ENCODE measurements at places on chromosomes 3 and 15. TPM values are rescaled to one million over a fixed set of nuclear protein-coding genes. Genes with fewer than 3 reads are reported as not detected.

DNA sequence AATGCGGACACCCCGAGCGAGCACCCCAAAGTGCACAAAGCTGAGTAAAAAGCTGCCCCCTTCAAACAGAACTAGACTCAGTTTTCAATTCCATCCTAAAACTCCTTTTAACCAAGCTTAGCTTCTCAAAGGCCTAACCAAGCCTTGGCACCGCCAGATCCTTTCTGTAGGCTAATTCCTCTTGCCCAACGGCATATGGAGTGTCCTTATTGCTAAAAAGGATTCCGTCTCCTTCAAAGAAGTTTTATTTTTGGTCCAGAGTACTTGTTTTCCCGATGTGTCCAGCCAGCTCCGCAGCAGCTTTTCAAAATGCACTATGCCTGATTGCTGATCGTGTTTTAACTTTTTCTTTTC lies 5.3 kb downstream of the BHLHE40 start:
- DNase-seq = no peak

GRCh38 chr3:98784666-98785600 lies 21.8 kb downstream of the ST3GAL6 start:
- DNase-seq = no peak

DNA sequence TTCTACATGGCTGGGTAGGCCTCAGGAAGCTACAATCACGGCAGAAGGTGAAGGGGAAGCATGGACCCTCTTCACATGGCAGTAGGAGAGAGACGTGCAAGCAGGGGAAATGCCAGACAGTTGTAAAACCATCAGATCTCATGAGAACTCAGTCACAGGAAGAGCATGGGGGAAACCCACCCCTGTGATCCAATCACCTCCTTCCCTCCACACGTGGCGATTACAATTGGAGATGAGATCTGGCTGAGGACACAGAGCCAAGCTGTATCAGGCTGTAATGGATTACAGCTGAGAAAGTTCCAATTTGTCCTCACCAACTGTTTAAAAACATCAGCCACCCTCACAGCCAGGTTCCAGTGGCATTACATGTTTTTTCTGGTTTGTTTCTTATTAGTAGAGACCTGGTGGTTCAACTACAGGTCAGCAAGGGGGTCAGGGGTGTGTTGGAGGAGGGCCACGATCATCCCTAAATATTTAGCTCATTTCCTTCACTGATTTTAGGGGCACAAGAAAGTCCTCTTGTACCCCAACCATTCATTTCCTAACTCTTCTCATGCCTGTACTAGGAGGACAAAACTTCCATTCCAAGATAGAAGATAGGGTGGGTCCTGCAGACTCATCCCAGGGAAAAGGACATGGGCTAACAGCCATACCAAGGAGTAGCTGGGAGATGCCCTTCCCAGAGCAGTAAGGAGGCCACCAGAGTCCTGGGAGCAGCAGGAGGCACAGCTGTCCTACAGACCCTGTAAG lies 54.4 kb downstream of the ANXA2 start:
- DNase-seq = no peak

- DNase-seq = no peak
Measured at GRCh38 chr3:155495387-155495786, 201.9 kb upstream of the STRIT1 start.

GRCh38 chr3:178567611-178568010 lies 31.4 kb downstream of the KCNMB2 start:
- no peak for DNase-seq

DNA sequence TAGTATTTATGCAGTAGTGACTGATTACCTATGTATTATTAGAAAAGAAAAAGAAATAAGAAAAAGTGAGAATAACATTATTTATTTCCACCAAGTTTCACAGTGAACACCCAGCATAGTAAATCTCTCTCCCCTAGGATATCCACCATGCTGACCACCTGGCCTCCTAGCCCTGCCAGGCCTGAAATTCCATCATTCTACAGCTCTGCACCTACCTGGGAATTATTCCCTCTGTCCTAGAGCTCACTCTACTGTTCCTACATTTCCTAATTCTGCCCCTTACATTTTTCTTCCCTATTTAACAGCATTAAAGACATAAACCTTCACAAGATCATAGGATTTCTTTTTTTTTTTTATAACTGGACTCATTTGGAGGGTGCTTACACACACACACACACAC lies 525.3 kb upstream of the PPP2R3A start:
- DNase-seq = no peak

DNA sequence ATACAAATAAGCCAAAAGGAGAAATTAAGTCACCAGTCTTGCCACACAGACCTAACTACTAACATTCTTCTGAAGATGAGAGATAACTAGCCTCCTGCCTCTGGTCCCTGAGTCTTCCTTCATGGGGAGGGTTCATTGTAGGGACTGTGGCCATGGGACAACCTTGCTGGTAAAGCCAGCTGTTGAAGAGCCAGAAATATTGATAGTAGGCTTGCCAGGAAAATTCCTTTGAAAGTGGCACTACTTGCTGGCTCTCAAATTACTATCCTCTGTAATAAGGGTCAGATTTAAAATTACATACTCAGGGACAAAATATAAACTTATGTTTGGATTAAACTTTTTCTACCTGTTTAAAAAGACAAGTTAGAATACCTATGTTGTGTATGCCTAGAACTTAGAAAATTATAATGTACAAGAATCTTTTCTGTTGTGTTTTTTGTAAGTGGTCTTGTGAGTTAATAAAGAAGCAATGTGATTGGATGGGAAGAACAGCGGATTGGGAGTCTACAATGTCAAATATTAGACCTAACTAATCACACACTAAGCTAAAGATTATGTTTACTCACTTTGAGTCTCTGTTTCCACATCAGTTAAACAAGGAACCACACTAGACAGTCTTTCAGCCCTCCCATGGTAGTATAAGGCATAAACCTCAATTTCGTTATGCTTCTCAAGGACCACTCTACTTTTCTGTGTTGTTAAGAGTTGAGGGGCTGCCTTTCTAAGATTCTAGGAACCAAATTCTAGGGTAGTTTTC lies 60.0 kb upstream of the TRIM71 start:
- DNase-seq = no peak

GRCh38 chr3:7536510-7536909 lies 675.6 kb downstream of the GRM7 start:
- no peak for DNase-seq

DNA sequence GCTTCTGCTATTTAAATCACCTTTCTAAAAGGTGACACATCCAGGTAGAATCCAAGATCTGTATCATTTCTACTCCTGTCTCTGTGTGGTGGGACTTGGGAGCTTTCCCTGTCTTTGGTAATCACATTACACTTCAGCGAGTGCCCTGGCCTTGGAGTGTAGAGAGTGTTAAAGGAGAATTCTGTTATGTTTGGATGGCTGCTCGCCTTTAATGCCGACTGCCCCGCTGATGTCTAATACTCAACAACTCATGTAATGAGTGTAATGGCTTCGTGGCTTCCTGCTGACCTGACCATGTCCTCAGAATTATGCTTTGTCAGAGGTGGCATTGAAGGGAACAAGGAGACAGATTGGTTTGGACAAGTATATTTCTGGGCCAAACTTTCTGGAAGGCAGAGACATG lies 66.3 kb upstream of the LRTM1 start:
- no peak for DNase-seq

GRCh38 chr3:9072667-9073009 lies 109.4 kb upstream of the RAD18 start:
- DNase-seq = no peak

- DNase-seq = no peak
Measured at GRCh38 chr15:81023483-81024264, 23.0 kb downstream of the TLNRD1 start.

GRCh38 chr3:50550079-50550736 lies 17.3 kb downstream of the C3orf18 start:
- peak; percentile 85 for DNase-seq

GRCh38 chr3:171531716-171532115 lies 71.5 kb upstream of the TNIK start:
- DNase-seq = no peak

DNA sequence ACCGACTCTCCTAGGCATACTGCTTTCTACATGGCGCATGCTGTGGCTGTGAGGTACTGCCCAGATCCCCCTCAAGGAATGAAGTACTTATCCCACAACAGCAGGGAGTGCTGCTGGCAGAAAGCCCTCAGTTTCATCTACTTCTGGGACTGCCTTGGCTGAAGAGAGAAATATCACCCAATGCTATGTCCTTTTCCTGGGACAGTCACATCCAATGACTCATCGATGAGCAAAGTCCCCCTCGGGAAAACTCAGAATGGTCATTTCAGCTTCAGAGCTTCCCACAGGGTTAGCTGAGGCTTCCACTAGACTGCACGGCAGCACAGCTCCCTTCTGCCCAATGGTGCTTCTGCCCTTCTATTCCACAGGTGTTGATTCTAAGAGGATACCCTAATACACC lies 3.6 kb upstream of the NMD3 start:
- no peak for DNase-seq

DNA sequence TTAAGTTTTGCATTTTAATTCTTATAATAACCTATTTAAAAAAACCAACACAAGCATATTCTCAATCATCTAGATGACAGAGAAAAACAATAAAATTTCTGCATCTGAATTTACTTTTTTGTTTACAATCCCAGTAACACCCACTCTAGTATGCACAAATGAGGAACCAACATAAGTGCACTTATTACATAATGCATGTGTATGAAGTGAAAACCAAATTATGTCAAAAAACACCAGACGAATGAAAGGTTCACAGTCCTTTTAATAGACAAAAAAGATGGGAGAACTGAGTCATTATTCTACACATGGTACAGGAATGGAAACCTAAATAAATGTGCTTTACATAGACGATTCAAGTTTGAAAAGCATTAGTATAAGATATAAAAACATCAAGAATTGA lies 91.7 kb downstream of the NR1I2 start:
- DNase-seq = no peak

DNA sequence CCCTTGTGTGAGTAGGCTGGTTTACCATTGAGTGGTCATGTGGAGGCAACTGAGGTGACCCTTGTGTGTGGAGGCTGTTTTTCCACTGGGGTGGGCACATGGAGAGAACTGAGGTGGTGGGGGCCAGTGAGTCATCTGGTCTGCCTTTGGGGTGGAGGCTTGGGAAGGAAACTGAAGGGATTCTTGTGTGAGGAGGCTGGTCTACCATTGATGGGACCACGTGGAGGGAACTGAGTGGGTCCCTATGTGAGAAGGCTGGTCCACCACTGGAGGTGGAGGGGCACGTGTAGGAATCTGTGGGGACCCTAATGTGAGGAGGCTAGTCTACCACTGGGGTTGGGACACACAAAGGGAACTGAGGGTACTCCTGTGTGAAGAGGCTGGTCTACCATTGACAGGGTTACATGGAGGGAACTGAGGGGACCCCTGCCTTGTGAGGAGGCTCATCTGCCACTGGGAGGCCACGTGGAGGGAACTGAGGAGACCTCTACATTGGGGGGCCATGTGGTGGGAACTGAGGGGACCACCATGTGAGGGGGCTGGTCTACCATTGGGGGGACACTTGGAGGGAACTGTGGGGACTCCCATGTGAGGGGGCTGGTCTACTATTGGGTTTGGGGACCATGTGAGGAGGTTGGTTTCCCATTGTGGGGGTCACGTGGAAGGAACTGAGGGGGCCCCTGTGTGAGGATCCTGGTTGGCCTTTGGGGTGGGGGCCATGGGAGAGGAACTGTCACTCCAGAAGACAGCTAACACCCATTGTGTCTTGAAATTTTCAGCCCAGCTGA lies 164.5 kb downstream of the WNT7A start:
- no peak for DNase-seq

DNA sequence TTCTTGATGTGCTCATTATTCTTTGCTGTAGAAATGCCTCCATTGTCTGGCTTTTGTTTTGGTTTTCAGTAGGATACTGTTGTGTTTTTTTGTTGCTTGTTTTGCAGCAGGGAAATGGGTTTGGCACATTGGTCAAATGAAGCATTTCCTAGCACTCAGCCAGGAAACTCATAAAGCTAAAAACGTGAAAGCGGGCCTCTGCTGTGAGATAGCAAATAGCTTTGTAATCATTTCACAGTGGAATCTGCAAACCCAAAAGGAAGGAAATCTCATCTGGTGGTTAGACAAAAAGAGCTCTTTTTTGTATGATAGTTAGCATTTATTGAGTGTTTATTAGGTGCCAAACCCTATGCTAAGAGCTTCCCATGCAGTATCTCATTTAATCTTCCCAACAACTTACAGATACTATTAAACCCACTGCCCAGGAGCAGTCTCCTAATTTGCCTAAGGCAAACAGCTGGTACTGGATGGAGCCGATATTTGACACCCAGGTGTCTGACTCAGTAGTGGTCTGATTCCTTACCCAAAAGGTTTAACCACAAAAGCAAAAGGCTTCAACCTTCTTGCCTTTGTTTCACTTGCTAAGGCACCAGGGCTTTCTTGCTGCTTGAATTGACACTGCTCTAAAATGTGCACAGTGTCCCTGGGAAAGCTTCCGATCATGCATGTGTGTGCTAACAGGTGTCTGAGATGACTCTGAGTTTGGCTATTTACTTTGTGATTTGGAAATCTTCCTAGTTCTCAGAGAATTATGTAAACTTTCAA lies 527.9 kb upstream of the MDFIC2 start:
- no peak for DNase-seq

- DNase-seq = no peak
Measured at GRCh38 chr15:50302581-50302980, 37.1 kb upstream of the HDC start.

DNA sequence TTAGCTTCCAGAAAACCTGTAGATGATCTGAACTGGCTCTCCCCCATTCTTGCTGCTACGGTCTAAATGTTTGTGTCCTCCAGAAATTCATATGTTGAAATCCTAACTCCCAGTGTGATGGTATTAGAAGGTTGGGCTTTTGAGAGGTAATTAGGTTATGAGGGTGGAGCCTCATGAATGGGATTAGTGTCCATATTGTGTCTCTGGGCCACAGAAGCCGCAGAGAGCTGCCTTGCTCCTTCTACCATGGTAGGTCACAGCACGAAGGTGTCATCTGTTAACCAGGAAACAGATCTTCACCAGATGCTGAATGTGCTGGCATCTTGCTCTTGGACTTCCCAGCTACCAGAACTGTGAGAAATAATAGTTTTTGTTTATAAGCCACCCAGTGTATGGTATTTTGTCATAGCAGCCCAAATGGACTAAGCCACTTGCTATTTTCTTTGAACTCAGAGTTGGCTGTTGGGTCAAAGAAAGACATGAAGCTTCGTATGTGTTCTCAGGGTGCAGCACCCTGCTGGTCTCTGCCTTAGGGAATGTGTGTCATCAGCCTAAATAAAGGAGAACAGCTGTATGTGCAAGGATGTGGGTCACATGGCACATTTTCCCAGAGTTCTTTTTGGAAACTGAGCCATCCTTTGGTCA lies 317.5 kb upstream of the SLCO3A1 start:
- DNase-seq = no peak

DNA sequence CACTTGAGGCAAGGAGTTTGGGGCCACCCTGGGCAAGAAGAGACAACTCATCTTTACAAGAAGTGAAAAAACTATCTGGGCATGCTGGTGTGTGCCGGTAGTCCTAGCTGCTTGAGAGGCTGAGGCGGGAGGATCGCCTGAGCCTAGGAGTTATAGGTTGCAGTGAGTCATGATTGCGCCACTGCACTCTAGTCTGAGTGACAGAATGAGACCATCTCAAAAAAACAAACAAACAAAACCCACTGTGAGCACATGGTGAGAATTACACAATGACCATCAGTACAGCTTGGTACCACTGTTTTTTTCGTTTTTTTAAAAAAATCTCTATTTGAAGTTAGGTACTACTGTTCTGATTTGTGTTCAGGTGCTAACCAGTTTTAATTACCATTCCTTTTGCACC lies 13.6 kb downstream of the VPS39 start:
- DNase-seq = no peak

The ISLR2 gene
- not detected for total RNA-seq

The ALCAM gene
- 5.8 TPM for total RNA-seq

The NXPE3 gene
- total RNA-seq = 20.2 TPM

The CACNA2D2 gene
- not detected for total RNA-seq

The SOX14 gene
- total RNA-seq = not detected

The AVEN gene
- 4.6 TPM for total RNA-seq

The LIPH gene
- not detected for total RNA-seq

The TMEM87A gene
- 19.9 TPM for total RNA-seq

All from Karpas-422 (cell line).